ENCODE measurements at places on chromosomes 3 and 15.

- DNase-seq: no peak
Observed at GRCh38 chr3:172135185-172135584, 95.8 kb downstream of the FNDC3B start.

DNA sequence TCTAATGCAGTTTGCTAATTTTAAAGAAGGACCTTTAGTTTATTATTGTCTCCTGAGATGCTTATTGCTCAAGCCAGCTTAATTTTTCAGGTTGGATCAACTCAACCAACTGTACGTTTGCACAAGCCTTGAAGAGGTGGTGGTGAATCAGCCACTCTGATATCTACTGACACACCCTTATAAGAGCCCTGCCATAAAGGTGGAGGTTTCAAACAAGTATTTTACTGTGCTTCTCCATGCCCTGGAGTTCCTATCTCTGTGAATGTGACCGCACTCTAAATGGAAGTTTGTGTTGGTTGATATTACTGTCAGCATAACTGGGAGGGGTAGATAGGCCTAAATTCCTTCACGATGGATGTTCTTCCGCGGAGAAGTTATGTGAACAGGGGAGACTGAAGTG, 297.3 kb upstream of the UBE2E1 start:
- DNase-seq: no peak

GRCh38 chr15:60363087-60363549, 34.7 kb downstream of the ANXA2 start:
- DNase-seq: peak; percentile 62

DNA sequence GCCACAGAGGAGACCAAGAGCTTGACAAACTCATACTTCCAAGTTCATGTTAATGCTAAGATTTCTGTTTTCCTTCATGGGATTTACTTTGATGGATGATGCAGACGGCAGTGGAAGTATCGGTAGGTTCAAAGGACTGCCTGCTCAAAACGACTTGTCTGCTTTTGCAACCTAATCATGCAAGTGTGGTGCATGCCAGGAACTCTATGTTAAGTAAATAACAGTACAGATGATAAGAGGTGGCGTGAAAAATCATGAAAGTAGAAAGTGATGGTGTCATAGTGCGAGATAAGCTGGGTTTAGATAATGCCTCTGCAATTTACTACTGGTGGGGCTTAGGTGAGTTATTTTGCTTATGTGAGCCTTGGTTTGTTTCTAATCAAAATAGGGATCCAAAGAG, 14.7 kb upstream of the LMCD1 start:
- peak; percentile 95 for DNase-seq

DNA sequence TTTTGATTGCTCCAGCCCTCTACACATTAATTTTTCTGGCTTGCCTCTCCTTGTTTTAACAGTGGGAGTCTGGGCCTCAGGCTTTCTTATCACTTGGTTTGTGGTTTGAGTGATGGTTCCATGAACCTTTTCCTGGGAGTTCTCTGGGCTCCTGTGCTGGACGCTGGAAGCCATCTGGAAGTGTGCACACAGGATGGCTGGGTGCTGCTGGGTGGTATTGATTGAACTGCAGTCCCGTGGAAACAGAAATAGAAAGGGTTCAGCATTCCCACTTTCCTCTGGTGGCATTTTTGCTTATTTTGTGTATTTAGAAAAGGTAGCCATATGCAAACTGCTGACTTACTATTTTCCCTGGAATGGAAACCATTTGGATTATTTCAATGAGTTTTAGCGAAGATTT, 25.6 kb downstream of the MITF start:
- peak; percentile 77 for DNase-seq

DNA sequence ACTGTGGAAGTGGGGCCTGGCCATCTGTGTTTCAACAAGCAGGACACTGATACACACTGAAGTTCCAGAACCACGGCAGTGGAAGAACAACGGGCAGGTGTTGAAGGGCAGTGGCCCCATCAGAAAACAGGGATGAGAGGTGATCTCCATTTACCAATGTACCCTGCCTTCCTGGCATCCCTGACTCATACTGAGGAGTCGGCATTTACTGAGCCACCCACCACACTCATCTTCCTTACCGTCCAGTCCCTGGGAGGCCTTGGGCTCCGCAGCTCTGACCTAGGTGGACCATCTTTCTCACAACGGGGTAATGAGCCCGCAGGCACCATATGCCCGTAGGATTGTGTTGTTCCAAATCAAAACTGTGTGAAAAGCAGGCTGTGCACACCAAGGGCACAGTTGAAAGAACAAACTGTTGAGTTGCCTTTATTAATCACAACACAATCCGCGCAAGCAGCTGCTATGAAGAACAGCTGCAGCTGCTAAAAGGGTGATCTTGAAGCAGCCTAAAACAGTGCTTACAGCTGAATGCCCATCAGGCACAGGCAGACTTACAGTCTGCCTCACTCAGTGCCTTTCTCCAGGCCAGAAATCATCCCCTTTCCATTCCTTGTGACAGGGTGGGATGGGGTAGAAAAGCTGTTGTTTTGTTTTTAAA, 12.9 kb downstream of the MB21D2 start:
- DNase-seq: no peak

GRCh38 chr3:129835198-129835597, 58.3 kb downstream of the TMCC1 start:
- DNase-seq: no peak

- DNase-seq: no peak
Observed at GRCh38 chr3:38545550-38545949, 49.4 kb downstream of the EXOG start.

GRCh38 chr15:42220216-42220615, 12.1 kb upstream of the VPS39 start:
- DNase-seq: no peak

DNA sequence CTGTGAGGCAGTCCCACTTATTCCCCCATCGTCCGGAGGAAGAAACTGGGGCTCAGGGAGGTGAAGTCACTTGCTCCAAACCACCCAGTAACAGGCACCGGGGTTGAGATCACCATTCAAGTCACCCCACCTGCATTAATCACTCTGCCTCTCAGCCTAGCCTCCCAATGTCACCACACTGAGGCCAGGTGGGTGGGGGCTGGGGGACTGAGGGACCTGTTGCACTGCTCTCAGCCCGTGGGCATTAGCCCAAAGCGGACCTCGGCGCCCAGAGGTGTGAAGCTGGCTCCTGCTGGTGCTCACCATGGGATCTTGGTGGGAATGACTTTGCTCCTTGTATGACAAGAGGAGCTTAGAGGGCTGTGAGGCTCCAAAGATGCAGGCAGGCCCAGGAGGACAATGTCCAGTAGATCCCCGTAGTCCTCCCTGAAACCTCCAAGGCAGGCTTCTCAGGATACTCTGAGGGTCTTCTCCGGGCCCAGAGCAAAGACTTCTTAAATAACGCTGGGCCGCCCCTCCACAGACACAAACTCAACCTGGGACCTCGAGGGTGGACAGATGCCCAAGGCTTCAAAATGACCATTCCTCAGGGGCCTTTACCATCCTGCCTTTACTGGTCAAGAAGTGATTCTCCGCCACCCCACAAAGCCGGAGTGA, 1.7 kb downstream of the NT5DC2 start:
- DNase-seq: no peak

- DNase-seq: no peak
Observed at GRCh38 chr3:156143136-156143535, 22.8 kb downstream of the KCNAB1 start.

- peak; percentile 11 for DNase-seq
Observed at GRCh38 chr3:141051443-141052200, 475 bp downstream of the SPSB4 start.

- no peak for DNase-seq
Observed at GRCh38 chr3:152271501-152272236, 2.9 kb downstream of the MBNL1 start.

- DNase-seq: peak; percentile 47
Observed at GRCh38 chr3:58537412-58538301, 667 bp upstream of the ACOX2 start.
